ENCODE measurements at places on chromosomes 4 and X. TPM values are rescaled to one million over a fixed set of nuclear protein-coding genes. Genes with fewer than 3 reads are reported as not detected.

GRCh38 chr4:112854420-112854819 is 195.0 kb upstream of the ANK2 start:
- ATAC-seq: peak; percentile 68

GRCh38 chr4:31146366-31146765 is 426.2 kb downstream of the PCDH7 start:
- no peak for ATAC-seq

- ATAC-seq: peak; percentile 81
Measured at GRCh38 chr4:74886484-74886883, 46.4 kb upstream of the PARM1 start.

DNA sequence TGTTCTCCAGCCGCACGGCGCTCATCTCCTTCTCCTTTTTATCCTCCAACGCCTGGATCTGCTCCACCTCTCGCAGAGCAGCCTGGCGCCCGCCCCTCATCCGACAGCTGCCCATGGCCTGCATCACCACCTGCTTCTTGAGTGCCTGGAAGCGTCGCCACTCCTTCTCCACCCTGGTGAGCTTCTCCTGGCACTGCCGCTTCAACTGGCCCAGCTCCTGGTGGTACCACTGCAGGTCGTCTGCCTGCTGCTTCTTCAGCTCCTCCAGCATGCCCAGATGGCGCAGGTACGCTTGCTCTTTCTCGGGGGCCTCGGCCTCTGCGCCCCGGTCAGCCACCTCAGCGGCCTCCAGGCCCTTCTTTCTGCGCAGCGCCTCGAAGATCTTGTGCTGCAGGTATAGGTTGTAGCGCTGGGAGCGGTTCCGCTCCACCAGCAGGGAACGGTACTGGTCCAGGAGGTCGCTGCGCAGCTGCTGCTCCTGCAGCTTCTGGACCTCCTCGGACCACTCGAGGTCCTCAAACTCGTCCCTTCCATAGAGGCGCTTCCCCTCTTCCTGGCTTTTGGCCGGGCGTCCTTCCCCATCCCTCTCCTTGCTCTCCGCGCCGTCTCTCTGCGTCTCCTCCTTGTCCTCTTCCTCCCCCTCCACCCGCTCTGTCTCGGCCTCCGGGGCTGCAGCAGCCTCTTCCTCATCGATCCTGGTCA is 1.2 kb upstream of the TADA2B start:
- ATAC-seq: peak; percentile 1

GRCh38 chrX:26511589-26512363 is 295.8 kb downstream of the MAGEB5 start:
- ATAC-seq: no peak

DNA sequence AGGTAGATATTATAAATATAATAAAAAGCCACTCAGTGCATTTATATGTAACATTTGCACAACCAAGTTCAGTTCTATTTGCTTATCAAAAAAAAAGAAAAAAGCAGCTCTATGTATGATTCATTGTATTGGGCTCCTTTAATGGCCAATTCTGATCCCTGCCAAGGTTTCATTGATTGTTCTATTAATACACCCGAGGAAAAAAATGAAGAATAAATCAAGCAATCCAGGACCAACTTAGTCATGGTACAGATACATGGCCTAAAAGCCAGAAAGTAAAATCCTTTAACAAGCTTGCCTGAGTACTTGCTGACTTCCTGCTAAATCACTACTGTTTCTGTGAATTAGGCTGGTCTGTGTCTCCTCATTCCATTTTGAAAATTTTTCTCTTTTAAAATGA is 77.6 kb upstream of the PCDH7 start:
- no peak for ATAC-seq

DNA sequence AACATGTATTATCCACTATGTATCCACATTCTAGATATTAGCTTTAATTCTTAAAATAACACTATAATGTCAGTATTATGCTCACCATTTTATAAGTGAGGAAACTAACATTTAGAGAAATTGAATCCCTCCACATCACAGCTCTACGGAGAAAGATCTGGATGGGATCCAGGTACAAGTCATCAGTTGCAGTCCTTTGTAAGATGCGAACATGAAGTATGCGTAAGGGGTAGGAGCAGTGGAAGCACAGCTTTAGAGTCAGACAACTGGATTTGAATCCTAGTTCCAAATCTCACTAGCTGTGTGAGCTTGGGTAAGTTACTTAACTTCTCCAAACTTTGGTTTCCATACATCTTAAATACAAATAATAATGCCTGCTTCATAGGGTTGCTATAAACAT is 162.5 kb downstream of the ATP10D start:
- no peak for ATAC-seq

DNA sequence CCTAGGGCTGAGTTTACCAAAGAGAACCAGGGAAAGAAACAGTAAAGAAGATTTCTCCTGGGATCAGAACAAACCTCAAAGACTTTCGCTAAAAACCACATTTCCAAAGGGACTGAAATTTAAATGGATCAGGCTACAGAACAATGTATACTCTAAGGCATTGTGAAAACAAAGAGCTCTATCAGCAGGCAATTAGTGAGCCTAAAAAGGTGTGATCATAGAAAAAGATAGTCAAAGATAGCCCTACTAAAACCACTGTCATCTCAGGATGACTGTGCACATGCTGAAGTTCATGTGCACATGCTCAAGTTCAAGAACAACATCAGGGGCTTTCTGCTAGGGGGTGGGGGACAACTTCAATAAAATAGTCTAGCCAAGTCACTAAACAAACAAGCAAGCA is 12.9 kb upstream of the SMIM10L2A start:
- ATAC-seq: no peak

DNA sequence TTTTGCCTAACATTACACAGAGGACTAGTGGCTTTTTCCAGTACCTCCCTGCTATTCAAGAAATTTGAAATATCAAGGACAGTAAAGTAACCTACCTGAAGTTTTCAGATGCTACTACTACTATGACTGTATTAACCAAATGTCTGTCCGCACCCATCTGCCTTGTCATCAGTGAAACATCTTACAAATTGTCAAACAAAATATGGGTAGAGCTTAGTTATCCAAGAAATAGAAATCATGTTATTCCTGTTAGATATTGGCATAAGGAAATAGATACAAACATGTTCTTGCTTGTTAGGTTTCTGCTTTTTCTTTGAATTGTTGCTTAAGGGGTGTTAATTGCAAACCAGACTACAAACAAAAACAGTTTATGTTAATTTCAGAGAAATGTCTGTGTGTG is 63.9 kb downstream of the PLS3 start:
- peak; percentile 84 for ATAC-seq

The GPR173 gene
- 0.08 TPM for total RNA-seq

The RGN gene
- total RNA-seq: 0.20 TPM
